ENCODE measurements at places on chromosomes 1 and 21.
A peak's percentile ranks its signal among the peaks of the same experiment; 100 is the strongest.

GRCh38 chr1:28516518-28516956, 10.7 kb downstream of the RCC1 start:
- DNase-seq: no peak

GRCh38 chr1:91020486-91020885, 1.3 kb downstream of the ZNF644 start:
- no peak for DNase-seq

GRCh38 chr1:91872559-91873081, 13.3 kb downstream of the TGFBR3 start:
- no peak for DNase-seq

DNA sequence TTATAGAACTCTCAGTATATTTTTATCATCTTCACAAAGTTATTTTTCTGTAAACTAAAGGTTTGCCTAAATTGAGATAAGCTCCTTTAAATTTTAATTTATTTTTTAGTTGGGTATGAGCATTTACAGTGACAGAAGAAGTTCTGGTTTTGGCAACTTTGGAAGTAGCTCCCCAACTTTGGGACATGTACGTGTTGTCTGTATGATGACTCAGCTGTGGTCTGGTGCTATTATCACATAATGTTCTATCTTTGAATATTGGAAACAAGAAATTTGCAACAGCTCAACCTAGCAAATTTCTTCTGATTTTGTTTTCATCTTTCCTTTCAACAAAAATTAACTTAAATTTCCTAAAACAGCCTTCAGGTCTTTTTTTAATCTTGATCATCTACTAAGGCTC, 46.6 kb upstream of the C1orf105 start:
- no peak for DNase-seq

GRCh38 chr1:101081496-101082488, 56.2 kb upstream of the DPH5 start:
- no peak for DNase-seq

- peak; percentile 77 for DNase-seq
Observed at GRCh38 chr21:43921979-43922945, 57.2 kb downstream of the AGPAT3 start.

GRCh38 chr1:209831615-209832014, 3.8 kb downstream of the UTP25 start:
- DNase-seq: no peak

- no peak for DNase-seq
Observed at GRCh38 chr1:219119839-219120238, 53.8 kb upstream of the LYPLAL1 start.

DNA sequence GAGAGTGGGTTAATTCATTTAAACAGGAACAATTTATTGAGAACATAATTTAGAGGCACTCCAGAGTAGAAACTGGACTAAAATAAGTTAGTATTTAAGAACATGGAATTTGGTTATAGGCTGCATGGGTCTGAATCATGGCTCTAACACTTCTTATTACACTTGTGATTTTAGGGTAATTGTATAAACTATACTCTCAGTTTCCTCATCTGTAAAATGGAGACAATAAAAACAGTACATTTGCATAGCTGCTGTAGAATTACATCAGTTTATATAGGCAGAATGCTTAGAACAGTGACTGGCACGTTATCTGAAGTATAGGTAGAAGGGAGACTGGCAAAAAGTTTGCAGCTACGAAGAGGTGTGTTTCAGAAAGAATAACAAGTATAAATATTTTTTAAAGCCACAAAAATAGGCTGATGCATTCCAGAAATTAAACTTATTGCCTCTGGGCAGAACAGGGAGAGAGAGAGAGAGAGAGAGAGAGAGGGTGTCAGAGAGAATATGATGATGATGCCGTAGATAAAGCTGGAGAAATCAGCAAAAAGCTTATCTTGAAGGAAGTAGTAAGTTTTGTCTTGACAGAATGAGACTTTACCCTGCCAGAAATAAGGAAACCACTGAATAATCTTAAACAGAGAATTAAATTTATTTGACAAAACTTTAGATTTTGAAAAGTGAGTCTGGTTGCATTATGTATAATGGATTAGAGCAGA, 8.1 kb upstream of the OR6K3 start:
- no peak for DNase-seq

DNA sequence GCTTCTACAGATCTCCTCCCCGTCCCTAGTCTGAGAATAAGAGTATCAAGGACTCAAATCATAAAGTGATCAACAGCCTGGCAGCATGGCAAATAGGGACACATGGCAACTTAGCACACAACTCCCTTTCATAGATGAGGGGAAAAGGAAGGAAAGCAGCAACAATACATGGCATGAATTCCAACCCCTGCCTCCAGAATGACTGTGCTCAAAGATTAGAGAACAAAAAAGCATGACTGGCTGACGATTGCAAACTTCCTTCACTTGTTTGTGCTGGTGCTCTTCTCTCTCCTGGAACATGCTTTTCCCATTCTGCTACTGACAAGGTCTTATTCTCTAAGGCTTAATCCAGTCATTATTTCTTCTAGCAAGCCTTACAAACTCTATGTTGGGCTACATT, 11.5 kb downstream of the KTI12 start:
- no peak for DNase-seq

DNA sequence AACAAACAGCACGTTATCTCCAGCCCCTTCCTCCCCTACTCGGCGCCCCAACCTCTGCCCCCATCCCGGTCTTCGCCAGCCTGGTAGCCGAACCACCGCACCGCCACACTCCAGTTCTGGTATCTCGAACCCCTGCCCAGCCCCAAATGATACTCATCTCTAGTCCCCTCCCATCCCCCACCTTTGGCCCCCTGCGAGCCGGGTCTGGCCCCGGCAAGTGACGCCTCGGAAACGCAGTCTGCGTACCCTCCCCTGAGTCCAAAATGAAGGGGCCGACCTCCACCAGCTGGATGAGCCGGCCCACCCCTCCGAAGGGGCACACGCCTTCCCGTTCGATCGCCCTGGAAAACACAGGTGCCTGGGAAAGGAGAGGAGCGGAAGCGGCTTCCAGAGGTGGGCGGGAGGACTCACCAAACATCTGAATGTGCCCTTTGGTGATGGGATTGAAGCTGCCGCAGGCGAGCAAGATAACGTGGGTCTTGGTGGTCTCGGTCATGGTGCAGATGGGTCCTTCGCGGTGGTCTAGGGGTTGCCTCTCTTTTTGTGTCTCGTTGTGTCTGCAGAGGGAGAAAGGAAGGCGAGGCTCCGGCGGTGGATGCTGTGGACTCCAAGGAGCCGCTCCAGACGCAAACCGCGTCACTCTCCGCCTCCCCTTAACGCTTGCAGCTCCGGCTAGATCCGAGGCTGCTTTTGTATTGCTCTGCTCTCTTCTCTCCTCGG, at the start of gene NMNAT2:
TSS of gene NMNAT2 (minus strand) at position 609 of the 720 bp plus-strand sequence. CDS start at position 496, 113 bp downstream.
- no peak for DNase-seq

DNA sequence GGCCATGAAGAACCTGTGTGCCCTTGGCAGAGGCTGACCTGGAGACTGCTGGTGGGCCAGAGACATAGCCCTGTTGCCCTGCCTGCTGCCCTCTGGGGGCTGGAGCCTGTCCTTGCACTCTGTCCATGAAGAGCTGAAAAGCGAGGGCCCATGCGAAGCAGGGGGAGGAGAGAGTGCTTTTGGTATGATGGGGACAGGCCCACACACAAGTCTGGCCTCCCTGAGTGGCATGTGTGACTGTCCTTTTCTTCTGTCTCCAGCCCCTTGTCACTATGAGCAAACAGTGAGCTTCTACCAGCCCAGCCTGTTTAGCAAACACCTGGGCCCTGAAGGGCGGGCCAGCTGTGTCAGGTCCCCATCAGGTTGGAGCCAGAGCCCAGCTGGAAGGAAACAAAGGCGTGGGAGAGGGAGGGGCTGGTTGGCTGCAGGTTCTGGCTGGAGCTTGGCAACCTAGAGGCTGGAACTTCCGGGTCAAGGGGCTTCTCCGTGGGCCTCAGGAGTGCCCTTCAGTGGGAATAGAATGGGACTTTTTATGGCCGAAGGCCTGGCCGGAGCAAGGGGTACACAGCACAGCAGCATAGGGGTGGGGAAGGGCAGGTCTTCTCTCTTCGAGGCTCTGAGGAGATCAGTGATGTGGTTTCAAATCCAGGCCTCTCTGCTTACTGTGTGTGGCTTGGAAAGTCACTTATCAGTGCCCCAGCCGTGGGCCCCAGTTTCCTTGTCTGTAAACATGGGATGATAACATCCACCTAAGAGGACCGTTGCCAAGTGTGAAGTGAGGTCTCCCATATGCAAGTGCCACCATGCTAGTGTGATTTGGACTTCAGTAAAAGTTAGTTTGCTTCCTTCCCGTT, 14.3 kb downstream of the QSOX1 start:
- no peak for DNase-seq

DNA sequence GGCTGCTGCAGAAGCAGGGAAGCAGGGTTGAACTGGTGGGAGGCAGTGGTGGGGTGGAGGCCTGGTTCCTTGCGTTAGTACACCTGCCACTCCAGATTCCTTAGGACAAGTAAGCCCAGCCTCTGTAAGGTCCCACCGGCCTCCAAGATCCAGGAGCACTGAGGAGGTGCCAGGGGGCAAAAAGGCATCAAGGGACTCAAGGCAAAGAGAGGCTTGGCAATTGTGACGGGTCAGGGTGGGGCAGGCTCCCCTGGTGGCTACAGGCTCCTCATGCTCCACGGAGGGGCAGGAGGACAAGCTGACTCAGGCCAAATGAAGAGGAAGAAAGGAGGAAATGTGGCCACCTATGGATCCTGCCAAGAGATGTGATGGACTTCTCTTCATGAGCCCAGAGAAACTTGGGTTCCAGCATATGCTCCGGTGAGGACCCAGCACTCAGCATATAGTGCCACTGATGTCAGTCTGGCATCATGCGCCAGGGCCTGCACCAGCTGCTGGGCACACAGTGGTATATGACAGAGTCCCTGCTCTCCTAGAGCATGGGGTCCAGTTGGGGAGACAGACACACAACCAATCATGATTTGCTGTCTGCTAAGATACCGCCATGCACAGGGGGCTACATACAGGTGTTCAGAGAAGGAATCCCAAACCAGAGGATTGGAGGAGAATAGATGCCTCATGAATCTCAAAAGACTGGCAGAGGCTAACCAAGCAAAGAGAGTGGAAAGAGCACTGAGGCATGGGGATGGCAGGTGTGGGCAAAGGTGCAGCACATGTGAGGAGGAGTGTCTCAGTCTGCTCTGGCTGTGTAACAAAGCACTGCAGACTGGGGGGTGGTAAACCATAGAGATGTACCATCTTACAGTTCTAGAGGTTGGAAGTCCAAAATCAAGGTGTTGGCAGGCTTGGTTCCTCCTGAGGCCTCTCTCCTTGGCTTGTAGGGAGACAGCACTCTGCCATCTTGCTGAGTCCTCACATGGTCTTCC, 249.7 kb downstream of the RHOU start:
- DNase-seq: no peak

- DNase-seq: no peak
Observed at GRCh38 chr1:62394646-62395045, 42.2 kb upstream of the USP1 start.

DNA sequence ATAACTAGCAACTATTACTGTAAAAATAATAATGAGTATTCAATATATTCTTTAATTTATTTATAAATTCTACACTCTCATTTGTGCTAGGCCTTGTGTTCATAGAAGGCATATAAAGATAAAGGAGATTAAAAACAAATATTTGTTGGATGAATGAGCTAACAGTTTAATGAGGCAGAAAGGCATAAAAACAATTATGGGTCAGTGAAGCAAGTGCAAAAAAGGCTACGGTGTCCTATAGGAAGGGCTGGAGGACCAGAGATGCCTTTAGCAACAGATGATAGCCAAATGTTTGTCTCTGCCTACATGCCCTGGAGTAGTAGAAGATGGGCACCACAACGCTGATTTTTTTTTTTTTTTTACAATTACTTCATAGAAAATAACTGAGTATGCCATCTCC, 45.7 kb downstream of the PTGS2 start:
- DNase-seq: no peak

DNA sequence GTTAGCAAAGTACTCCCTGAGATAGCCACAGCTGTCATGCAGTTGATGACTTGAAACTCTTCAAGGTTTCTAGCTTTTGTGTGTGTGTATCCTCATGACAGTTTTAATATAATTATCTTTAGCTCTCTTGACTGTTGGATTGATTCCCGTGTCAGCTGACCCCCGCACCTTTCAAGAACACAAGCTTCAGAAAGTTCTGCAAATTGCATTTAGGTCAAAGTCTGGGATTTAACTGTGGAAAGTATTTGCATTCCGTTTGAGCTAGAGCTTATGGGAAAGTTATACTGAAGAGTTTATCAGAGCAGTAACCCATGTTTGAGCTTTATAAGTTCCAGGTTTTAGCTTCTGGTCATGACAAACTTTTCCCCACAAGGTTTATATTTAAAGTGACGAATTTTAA, 380.1 kb upstream of the CHRM3 start:
- no peak for DNase-seq

GRCh38 chr1:160226623-160227022, 21.4 kb downstream of the PEA15 start:
- DNase-seq: no peak

DNA sequence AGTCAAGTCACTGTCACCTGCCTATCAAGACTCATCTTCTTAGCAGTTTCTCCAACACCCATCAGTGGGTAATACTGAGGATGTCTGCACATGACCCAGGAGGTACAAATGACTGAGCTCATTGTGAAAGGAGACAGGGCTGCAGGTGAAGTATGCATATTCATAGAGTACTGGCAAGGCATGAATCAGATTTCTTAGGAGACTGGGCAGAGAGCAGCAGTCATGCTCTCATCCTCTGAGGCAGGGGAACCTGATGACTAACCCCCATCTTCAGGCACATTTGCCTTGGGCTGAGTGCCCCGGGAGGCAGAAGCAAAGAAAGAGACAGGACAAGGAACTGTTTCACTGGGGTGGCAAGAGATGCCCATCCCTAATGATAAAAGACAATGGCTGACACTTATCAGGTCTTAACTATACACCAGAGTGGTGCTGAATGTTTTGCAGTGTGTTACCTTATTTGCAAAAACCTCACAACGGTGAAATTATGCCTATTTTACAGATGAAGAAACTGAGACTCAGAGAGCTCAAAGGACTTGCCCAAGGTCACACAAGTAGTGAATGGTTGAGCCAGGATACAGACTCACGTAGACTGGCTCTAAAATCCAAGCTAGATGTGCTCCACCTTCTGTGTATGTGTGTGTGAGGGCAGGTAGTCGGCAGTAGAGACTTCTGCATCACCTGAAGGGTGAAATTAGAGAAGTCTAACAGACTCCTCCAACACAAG, 9.2 kb upstream of the GRHL3 start:
- DNase-seq: no peak

DNA sequence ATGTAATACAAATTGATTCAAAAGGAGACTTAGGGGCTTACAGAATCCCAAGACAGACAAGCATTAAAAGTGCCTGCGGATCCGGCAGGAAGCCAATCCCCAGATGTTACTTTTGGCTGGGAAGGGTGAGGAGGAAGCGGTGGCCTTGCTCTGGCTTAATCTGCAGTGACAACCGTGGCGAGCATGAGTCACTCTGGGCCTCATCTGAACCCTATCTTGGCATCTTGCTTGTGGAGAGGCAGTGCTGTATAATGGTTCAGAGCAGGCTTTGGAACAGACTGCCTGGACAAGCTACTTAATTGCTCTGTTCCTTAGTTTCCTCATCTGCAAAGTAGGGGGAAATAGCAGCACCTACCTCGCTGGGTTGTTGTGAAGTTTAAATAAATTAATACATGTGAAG, 74.1 kb downstream of the XCL2 start:
- peak; percentile 13 for DNase-seq

All from stimulated activated CD8-positive, alpha-beta memory T cell treated with anti-CD3 and anti-CD28 coated beads, Interleukin-4, amount 100 ng/mL, for 4 hours (primary cell).